Bronchial smooth muscle cell (primary cell): ENCODE measurements at places on chromosomes 2 and 18. TPM values are rescaled to one million over a fixed set of nuclear protein-coding genes. Genes with fewer than 3 reads are reported as not detected.

Gene NEU4
- 0.16 and 0.17 TPM in 2 replicates for total RNA-seq

Gene SNTG2
- not detected in 2 replicates for total RNA-seq

Gene KCNS3
- under 0.01 and 0.52 TPM in 2 replicates for total RNA-seq

Gene ERLEC1
- total RNA-seq = 43.7 and 81.6 TPM in 2 replicates

Gene CNOT11
- 5.6 and 11.2 TPM in 2 replicates for total RNA-seq

Gene GKN1
- not detected in 2 replicates for total RNA-seq

Gene AQP12B
- not detected in 2 replicates for total RNA-seq

Gene NEB
- under 0.01 and 0.09 TPM in 2 replicates for total RNA-seq

Gene IL1F10
- total RNA-seq = not detected in 2 replicates

Gene SMYD1
- total RNA-seq = not detected in 2 replicates

Gene CYP27A1
- total RNA-seq = 26.2 and 36.0 TPM in 2 replicates

Gene ERICH2
- total RNA-seq = 1.2 TPM in 1 of 2 replicates, not detected in the other

Gene REG1A
- total RNA-seq = not detected in 2 replicates

Gene EGR4
- total RNA-seq = under 0.01 TPM in 1 of 2 replicates, not detected in the other

Gene CRYGD
- not detected in 2 replicates for total RNA-seq

Gene CNDP1
- total RNA-seq = 0.16 TPM in 1 of 2 replicates, not detected in the other

Gene SLC11A1
- 0.16 and 0.26 TPM in 2 replicates for total RNA-seq

Gene PTGR3
- total RNA-seq = 5.4 and 6.5 TPM in 2 replicates

Gene TMEM178A
- 0.69 and 2.7 TPM in 2 replicates for total RNA-seq

Gene PLB1
- 2.5 and 3.9 TPM in 2 replicates for total RNA-seq

Gene ZDBF2
- total RNA-seq = 6.2 and 7.6 TPM in 2 replicates

Gene NOSTRIN
- total RNA-seq = 0.09 and 0.32 TPM in 2 replicates

Gene SMC6
- total RNA-seq = 12.5 and 14.1 TPM in 2 replicates

Gene UGT1A4
- under 0.01 TPM in 1 of 2 replicates, not detected in the other for total RNA-seq

Gene SLC23A3
- total RNA-seq = 0.63 and 2.5 TPM in 2 replicates

Gene GPR45
- not detected in 2 replicates for total RNA-seq

Gene ALMS1
- total RNA-seq = 8.2 and 9.4 TPM in 2 replicates

Gene CREG2
- 0.26 and 0.32 TPM in 2 replicates for total RNA-seq

Gene ACMSD
- not detected in 2 replicates for total RNA-seq

Gene ALLC
- total RNA-seq = not detected in 2 replicates

Gene RNMT
- 10.8 and 17.8 TPM in 2 replicates for total RNA-seq

Gene SPOPL
- total RNA-seq = 5.2 and 7.6 TPM in 2 replicates

Gene RPS27A
- 902 and 969 TPM in 2 replicates for total RNA-seq

Gene FIGLA
- not detected in 2 replicates for total RNA-seq

Gene TUBA3D
- total RNA-seq = not detected in 2 replicates

Gene CRYBA2
- total RNA-seq = not detected in 2 replicates

Gene ABCB11
- under 0.01 and 0.26 TPM in 2 replicates for total RNA-seq

Gene INHBB
- not detected in 2 replicates for total RNA-seq

Gene CCDC68
- under 0.01 and 6.9 TPM in 2 replicates for total RNA-seq

Gene SMARCAL1
- 15.3 and 16.2 TPM in 2 replicates for total RNA-seq

Gene USP40
- total RNA-seq = 27.0 and 29.0 TPM in 2 replicates

Gene DSG3
- total RNA-seq = 0.16 and 0.26 TPM in 2 replicates

Gene PIKFYVE
- 21.4 and 27.1 TPM in 2 replicates for total RNA-seq

Gene CYP27C1
- under 0.01 TPM in 1 of 2 replicates, not detected in the other for total RNA-seq

Gene RAB6C
- total RNA-seq = not detected in 2 replicates
